Naive thymus-derived CD4-positive, alpha-beta T cell (primary cell): ENCODE measurements at places on chromosomes 6 and 20. TPM values are rescaled to one million over a fixed set of nuclear protein-coding genes. Genes with fewer than 3 reads are reported as not detected.

Gene RIN2
- total RNA-seq = 20.8 TPM

Gene KCNG1
- total RNA-seq = 0.73 TPM

Gene CST4
- total RNA-seq = not detected

Gene HLA-DQB2
- total RNA-seq = 3.3 and 3.5 TPM in 2 replicates

Gene CAP2
- not detected for total RNA-seq

- DNase-seq = no peak
Measured at GRCh38 chr6:150635906-150636514, 36.3 kb downstream of the PLEKHG1 start.

GRCh38 chr20:2701671-2702081 is 9.1 kb downstream of the EBF4 start:
- no peak for DNase-seq

- DNase-seq = no peak
Measured at GRCh38 chr20:56212091-56212490, 36.4 kb upstream of the MC3R start.

- DNase-seq = no peak
Measured at GRCh38 chr20:44586289-44586911, 4.0 kb downstream of the PKIG start.

GRCh38 chr6:27275025-27275956 is 27.8 kb downstream of the PRSS16 start:
- DNase-seq = no peak

GRCh38 chr20:24109537-24109936 is 121.0 kb upstream of the GGTLC1 start:
- no peak for DNase-seq

- no peak for DNase-seq
Measured at GRCh38 chr6:44738601-44739146, 351.2 kb downstream of the CDC5L start.

DNA sequence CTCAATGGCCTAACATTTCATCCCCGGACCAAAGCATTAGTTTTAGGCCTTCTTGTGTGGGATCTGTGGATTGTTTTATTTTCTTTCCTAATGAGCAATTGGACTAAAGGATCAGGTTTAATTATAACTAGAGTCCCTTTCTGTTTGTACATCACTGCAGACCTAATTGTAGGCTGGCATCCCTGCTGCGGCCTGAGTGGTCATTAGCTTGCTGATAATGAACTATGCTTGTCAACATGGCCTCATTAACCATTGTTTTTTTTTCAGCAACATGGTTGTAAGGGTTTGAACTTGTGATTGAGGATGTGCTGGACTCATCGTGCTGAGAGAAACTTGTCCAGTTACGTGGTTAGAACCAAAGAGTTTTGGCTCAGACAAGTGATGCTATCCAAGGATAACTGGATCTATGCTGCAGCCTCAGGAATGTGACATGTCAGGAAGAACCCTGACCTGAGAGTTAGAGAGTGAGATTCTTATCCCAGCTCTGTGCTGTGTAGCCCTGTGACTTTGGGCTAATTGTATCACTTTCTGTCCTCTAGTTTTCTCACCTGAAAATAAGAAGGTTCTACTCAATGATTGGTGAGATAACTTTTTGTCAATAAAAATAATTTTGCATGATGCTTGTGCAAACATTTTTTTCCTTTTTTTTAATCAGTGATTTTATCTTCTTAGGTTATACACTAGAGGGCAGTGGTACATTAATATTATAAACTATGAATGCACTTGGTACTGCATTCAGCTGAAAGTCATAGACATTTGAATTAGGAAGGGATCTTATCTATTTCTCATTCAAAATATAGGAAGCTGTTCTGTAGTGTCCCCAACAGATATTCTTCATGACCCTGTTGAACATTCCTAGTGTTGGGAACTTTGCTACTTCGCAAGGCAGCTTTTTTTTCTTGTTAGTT is 140.9 kb downstream of the RNF144B start:
- DNase-seq = no peak

DNA sequence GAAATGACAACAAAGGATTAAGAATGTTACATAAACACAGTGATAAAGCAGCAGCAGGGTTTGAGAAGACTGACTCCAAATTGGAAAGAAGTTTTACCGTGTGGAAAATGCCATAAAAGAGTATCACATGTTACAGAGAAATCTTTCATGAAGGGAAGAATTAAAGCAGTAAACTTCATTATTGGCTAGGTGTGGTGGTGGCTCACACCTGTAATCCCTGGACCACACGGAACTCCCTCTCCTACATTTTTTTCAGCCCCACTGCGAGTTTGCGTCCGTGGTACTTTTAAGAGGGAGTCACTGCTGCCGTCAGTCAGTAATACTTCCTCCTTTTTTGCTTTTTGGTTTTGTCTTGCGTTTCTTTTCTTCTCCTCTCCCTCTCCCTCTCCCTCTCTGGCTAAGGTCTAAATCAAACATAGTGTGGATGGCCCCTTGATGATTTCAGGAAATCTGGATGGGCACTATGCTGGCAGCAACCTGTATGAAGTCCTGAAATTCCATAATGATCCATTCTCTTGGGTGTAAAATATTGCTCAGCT is 112.3 kb downstream of the MAN1A1 start:
- DNase-seq = no peak

- DNase-seq = no peak
Measured at GRCh38 chr6:98657764-98658163, 176.6 kb upstream of the POU3F2 start.

- DNase-seq = no peak
Measured at GRCh38 chr20:46076806-46077205, 13.0 kb downstream of the NCOA5 start.

DNA sequence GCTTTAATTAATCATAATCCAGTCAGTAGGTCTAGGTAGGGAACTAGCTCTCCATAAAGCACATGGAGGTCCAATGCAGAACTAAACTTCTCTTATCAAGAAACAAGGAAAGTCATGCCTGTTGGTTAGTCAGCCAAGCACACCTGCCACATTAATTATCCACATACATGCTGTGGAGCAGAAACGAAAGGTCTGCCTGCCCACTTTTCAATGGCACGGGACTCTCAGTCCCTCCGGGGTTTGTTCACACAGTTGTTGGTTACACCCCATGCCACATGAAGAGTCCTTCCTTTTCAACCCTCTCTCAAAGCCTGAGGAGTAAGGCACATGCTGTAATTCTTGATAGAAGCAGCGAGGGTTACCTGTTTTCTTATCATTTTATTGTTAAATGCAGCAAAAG is 1096.4 kb upstream of the MAP3K7 start:
- DNase-seq = no peak

DNA sequence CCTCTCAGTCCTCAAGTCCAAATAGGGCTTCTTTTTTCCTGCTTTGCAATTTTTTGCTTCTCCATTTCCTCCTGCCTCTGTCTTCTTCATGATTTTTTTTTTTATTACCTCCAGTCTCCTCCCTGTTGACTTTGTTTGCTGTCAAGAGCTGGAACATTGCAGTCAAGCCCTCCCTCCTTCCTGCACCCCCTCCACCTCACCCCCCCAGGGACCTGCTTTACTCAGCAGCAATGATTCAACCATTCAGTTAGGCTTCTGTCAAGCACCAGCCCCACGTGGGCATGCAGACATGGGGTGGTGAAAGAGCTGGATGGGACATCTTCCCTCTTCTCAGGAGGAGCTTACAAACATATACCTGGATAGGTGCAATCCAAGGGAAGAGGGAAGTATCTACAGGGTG is 142.4 kb downstream of the LRFN2 start:
- DNase-seq = no peak

GRCh38 chr20:42857446-42857845 is 332.3 kb downstream of the PTPRT start:
- DNase-seq = no peak

- DNase-seq = no peak
Measured at GRCh38 chr6:44850312-44850711, 462.8 kb downstream of the CDC5L start.

DNA sequence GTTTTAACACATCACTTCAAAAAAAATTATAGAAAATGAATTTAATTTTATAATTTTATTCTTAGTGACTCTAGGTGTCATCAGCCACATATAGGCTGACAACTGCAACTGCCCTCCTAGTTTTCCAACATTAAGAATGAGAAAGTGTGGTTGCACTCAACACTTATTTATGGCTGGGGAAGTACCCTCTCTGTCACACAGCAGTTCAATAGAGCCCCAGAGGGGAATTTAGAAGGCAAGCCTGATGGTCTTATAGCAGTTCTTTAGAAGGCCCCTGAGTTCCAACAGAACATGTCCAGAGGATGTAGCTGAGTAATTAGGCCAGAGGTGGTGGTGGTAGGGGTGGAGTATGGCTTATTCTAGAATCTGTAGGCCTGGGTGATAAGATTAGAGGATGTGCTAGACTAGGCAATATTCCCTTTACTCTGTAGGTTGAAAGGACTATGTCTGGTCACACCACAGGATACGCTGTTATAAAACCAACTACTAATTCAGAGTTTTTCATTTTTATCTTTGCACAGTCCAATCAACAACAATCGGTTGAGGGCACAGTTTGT is 226.5 kb upstream of the CITED2 start:
- DNase-seq = no peak

- no peak for DNase-seq
Measured at GRCh38 chr6:11580686-11581405, 43.3 kb downstream of the TMEM170B start.

DNA sequence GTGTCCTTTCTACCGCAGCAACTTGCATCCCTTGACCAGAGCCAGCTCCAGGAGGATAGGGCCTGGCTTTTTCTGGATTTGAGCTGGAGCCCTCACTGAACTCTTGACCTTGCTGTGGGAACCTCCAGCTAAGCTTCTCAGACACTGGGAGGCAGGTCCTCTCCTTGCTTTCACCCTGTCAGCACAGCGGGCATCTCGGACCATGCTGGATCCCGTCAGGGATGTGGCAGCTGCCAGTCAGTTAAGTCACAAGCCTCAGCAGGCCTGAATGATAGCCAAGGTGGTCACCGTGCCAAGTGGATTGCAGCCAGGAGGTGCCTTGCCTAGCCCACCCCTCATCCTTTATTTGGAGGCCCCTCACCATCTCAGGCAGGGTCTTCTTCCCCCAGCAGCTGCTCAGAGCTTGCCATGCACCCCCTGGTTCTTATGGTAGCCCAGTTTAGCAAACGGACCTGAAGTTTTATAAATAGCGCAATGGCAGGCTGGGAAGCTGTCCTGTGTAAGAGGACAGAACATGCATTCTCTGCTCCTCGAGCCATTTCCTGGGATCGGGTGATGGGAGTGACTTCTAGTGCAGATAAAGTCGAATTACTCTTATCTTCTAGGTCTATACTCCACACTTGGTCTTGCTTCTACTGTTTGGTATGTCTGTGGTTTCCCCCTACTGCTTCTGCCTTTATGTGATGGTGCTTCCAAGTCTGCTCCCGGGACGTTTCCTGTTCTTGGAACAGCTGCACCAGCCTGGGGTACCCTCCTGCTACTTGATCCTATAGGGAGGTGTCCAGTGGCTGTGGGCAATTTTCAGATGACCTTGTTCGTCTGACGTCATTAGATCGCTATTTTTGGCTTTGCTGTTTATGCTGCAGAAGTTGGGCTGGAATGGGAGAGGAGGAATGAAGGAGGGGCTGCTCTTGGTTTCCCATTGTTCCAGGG is 7.1 kb upstream of the MYLK2 start:
- no peak for DNase-seq

- no peak for DNase-seq
Measured at GRCh38 chr20:58550275-58551059, 35.3 kb upstream of the APCDD1L start.

GRCh38 chr6:108621117-108621516 is 60.4 kb downstream of the FOXO3 start:
- no peak for DNase-seq

DNA sequence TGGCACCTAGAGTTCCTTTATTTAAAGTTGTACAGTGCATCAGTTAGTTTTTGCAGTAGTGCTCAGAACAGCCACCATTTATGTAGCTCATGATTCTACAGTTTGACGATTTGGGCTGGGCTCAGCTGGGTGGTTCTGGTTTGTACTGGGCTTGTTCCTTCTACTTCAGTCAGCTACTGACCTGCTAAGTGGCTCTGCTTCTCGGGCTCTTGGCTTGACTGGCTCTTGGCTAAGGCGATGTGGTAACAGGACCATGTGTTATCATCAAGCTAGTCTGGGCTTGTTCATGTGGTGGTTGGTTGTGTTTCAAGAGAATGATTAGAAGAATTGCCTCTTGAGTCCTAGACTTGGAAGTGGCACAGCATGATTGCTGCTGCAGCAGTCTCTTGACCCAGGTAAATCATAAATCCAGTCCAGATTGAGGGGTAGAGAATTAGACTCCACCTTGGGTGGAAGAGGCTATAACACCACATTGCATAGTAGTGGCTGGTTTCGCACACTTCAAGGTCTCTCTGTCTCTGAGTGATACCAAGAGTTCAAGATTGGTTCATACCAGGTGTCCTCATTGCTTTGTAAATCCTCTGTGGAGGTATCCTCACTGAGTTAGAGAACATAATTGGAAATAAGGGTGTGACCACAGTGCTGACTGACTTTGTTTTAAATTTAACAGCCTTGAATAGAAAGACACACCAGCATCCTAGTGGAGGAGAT is 253.0 kb downstream of the ARID1B start:
- no peak for DNase-seq

DNA sequence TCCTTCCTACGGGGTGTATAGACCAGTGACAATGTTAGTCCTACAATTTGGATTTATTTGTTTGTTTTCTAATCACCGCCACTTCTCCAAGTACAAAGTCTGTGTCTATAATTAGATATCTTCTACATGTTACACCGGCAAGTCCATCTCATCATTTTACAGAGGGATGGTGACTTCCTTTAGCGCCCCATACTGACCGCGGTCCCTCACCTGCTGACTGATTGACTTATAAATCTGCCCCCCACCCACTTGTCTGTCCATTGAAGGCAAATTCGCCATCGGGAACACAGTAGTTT is 8.9 kb upstream of the NR2E1 start:
- no peak for DNase-seq

- DNase-seq = peak; percentile 65
Measured at GRCh38 chr6:444653-445275, 53.2 kb downstream of the IRF4 start.

- DNase-seq = no peak
Measured at GRCh38 chr6:135141728-135142127, 39.4 kb upstream of the MYB start.

- peak; percentile 59 for DNase-seq
Measured at GRCh38 chr6:26215585-26216358, 128.5 kb downstream of the HFE start.

DNA sequence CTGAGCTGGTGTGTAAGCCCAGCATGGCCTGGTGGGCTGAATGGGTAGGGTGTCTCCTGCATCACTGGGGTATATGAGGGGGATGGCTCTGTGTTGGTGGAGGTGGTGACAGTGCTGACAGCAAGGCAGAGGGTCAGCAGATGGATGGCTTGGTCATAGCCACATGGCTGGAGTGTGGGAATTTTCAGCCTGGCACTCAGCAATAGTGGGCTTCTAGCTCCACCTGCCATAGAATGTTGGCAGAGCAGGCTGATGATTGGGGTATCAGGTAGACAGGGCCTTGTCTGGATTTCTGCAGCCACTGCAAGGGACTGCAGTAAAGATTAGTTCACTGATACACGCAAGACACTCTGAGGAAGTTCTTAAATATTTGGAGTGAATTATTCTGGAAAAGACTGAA is 137.5 kb upstream of the BACH2 start:
- DNase-seq = no peak
